IPS-NIHi11 (cell line): ENCODE measurements at places on chromosomes 16 and 17.

- no peak for DNase-seq
These were observed 18.2 kb downstream of the DEF8 start for GRCh38 chr16:89966756-89967155.

- peak; percentile 100 for DNase-seq
These were observed at the start of the genes RPA1 and SMYD4 for GRCh38 chr17:1829592-1830257. RPA1 (plus strand) TSS chr17:1830005; CDS start chr17:1830094, 89 bp downstream. SMYD4 (minus strand) TSS chr17:1829902; CDS start chr17:1827994, 1,908 bp downstream.

- DNase-seq: no peak
These were observed 739.9 kb downstream of the CDH11 start for GRCh38 chr16:64381979-64382378.

DNA sequence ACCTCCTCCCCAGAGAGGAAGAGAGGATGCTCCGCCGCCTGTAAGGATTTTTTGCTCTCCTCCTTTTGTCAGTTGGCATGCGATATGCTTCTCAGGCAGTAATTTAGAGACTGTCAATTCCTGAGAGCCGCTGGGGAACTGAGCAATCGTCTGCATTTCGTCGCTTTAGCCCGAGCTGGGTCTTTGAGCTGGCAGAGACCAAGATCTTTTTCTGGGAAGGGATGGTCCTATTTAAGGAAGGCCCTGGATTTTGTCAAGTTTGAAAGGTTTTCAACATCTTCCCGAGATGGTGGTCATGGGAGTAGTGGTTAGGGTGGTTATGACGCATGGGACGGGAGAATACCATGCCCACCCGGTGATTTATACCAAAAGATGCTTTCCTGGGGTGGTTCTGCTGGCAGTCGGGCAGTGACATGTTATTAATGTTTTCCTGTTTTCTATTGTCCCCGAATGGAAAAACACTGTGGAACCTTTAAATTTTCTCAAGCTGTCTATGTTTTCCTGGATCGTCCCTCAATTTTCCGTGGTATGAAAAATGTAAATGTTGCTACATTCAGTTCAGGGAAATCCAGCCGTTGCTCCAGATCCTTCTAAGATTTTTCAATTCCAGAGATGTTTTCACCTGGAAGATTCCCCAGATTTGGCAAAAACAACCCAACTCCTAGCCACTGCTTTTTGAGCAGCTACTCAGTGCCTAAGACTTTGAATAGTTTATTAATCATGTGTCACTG lies 586.4 kb downstream of the MAF start:
- DNase-seq: no peak

DNA sequence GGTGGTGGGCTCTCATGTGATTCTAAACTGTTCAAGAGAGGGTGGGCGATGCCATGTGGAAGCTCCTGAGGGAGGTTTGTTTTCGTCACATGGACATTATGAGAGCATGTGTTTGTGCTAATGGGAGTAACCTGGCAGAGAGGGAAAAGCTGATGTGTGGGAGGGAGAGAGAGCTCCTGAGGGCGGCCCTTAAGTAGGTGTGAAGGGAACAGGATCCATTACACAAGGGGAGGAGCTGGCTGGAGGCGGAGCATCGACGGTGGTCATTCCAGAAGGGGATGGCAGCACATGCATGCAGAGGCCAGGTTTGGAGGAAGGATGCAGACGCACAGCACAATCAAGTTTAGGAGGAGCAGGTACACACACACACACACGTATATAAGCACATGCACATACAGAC lies 197.5 kb downstream of the RPTOR start:
- peak; percentile 62 for DNase-seq

- DNase-seq: no peak
These were observed 8.8 kb downstream of the NFATC3 start for GRCh38 chr16:68093816-68094613.

DNA sequence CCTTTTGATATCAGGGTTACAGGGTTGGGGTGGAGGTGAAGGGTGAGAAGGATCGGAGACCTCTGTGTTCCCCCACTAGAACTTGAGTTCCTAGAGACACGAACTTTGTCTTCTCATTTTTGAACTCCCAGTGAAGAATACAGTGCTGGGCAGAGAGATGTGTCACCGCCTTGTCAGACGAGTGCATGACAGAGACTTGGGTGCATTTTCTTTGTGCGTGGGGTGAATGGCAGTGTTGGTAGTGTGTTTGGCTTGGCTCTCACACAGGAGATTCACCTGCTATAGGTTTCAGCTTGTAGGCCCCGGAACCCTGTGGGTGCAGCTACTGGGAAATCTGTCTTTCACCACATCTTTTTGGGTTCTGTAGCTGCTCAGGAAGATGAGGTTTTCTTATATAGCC lies 40.0 kb upstream of the CCR7 start:
- no peak for DNase-seq

DNA sequence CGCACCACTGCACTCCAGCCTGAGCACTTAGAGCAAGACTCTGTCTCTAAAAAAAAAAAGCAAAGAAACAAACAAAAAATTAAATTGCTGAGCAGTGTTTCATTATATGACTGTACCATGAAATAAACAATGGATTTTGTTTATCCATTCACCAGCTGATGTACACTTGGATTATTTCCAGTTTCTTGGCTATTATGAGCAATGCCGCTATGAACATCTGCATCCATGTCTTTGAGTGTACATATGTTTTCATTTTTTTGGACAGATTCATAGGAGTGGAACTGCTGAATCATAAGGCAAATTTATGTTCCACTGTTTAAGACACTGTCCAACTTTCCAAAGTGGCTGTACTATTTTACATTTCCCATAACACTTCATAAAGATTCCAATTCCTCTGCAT lies 8.0 kb downstream of the RNF157 start:
- no peak for DNase-seq

- DNase-seq: no peak
These were observed 11.4 kb upstream of the C1QL1 start for GRCh38 chr17:44979426-44979995.

DNA sequence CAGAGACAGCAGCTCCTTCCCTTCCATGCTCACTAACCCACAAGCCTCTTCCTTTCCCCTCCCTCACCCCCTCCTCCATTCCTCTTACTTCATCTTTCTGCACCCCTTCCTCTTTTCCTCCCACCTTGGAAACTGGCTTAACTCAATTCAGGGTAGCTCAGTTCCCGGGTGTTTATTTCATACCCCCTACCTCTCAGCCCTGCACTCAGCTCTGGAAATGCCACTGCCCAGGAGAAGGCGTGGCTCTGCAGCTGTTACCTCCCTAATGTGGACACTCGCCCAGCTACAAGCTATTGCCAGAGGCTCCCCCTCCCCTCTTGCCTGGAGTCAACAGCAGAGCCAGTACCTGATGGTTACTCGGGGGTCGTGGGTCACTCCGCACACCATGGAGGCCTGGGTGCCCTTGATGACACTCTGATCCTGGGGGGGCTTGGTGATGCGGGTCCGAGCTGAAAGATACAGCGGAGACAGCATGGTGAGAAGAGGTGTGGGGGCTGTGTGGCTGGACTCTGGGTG lies 118.4 kb upstream of the CDC42EP4 start:
- no peak for DNase-seq

- no peak for DNase-seq
These were observed 385.2 kb downstream of the NPIPA8 start for GRCh38 chr16:17951378-17951777.

DNA sequence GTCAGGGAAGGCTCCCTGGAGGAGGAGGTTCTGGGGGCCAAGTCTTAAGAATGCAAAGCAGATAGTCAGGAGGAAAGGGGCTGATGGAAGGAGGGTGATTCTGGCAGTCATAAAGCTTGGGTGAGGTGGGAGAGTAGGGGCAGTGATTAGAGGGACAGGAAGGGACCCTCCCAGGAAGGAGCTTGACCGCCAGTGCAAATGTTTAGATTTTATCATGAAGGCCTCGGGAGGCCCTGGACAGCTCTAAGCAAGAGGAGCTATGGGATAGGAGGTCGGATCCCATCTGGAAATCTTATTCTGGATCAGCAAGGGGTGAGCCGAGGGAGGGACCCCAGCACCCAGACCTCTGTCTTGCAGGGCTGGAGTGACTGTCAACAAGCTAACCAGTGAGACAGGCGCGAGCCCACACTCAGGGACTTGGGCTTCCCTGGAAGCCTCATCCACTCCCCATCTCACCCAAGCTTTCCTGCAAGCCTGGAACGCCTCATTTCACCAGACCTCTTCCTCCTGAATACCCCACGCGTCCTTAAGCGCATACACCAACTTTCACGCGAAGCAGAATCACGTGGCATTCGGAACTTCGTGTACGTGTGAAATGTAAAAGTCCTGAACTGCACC lies 52.0 kb upstream of the CBX4 start:
- no peak for DNase-seq
